ENCODE measurements at places on chromosomes 12 and 14.

DNA sequence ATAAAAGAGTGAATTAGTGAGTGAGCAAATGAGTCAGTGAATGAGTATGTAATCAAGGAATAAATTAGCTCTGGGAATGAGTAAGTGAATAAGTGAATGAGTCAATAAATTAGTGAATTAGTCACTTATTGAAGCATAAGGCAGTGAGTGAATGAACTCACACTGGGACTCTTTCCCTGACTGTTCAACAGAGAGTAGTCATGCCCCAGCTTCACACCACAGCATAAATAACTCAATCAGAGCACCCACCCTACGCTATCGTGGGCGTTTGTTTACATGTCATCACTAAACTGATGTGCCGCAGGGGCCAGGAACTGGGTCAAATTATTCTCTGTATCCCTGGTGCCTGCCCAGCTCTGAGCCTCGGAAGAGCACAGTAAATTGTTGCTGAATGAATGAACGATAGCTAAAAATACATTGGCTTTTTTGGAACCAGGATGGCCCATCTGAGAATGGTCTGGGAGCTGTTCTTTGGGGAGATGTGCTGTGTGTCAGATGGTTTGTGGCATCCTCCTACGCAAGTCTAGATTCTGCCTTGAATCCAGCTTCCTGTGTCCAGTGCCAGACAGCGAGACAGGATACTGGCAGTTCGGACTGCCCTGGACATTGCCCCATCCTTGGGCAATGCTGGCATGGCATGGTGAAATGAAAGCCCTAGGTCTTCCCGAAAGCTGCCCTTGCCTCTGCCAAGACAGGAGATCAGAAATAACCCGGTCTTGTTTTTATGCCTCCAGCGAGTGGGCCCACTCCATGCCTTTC lies 98.0 kb upstream of the RTL1 start:
- DNase-seq = no peak

- DNase-seq = no peak
Measured at GRCh38 chr12:114064497-114064896, 98.4 kb upstream of the RBM19 start.

GRCh38 chr14:100765296-100765695 lies 38.6 kb downstream of the DLK1 start:
- DNase-seq = no peak

- no peak for DNase-seq
Measured at GRCh38 chr12:104569346-104570173, 112.8 kb downstream of the CHST11 start.

DNA sequence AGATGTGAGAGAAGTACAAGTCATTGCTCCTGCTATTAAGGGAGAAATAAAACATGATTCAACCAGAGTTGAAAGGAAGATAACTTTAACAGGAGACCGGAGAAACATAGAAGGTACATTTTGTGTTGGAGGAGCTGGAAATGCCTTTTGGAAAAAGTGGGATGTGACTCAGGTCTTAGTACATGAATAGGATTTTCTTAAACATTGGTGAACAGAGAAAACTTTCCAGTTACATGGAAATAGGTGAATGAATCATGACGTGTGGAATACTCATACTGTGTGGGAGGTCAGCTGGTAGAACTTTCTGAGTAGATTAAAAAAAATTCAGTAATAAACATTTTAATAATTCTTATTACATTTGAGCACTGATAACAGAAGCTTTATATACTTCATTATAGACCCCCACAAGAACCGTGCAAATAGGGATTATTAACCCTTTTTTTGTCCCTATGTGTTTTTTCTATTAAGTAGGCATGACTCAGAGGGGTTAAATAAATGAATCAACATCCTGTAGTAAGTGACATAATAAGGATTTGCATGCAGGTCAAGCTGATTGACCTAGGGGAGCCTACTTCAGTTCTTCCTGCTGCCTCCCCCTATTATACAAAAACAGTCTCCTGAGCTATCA lies 710.5 kb downstream of the NOVA1 start:
- DNase-seq = no peak

- no peak for DNase-seq
Measured at GRCh38 chr12:75905922-75906321, 125.7 kb downstream of the PHLDA1 start.

DNA sequence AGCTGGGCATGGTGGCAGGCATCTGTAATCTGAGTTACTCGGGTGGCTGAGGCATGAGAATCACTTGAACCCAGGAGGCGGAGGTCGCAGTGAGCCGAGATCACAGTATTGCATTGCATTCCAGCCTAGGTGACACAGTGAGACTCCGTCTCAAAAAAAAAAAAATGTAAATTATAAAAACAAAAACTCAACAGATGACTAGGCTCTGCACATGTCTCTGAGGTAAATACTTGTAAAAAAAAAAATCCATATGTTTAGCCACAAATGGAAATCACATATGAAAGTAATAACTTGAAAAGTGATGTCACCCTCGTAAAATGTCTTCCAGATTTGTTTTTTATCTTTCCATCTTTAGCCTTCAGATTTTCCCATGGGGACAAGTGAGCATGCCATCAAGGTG lies 85.0 kb downstream of the KICS2 start:
- DNase-seq = no peak

- no peak for DNase-seq
Measured at GRCh38 chr14:76497550-76498462, 121.9 kb downstream of the ESRRB start.

DNA sequence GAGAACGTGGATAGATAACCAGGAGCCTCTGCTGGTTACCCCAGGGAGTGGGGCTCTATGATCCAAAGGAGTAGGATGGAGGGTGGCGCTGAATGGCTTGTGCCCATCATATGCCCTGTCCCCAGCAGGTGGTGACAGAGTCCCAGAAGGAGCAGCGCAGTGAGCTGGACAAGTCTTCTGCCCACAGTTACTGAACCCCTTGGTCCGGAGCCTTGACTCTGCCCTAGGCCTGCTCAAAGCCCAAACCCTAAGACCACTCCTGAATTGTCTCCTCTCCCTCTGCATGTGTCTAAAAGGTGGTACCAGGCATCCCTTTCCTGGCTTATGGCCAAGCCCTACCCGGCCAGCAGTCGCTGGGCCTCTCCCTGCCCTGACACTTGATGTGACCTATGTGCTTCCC lies 3.2 kb downstream of the PRPH start:
- no peak for DNase-seq

DNA sequence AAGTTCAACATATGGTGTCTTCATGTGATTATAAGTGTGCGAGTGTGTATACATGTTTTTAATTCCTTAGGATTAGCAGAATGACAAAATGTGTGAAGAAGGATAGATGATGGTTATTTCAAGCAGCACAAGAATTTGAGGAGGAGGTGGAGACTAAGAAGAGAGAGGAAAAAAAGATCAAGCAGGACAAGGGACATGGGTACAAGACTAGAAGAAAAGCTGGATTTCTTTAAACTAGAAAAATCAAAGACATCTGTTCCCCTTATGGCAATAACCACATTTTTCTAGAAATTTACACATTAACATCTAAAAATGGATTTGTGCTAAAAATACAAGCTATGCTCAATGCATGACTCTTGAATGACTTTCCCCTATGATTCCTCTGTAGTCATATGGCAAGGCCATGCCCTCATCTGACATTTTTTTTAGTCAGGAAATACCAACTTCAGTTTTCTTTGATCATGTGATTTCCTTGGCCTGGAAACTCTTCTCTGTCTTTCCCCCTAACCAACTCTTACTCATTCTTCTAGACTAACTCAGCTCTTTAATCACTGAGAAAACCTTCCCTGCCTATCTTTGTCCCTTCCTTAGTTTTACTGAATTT lies 435.8 kb downstream of the NRXN3 start:
- no peak for DNase-seq

Data from muscle of arm (tissue), 14 donors.